Stimulated activated CD4-positive, alpha-beta T cell treated with anti-CD3 and anti-CD28 coated beads, TNF-alpha, amount 100 ng/mL, for 48 hours (primary cell): ENCODE measurements at places on chromosomes 5 and 9.

GRCh38 chr5:124371111-124371706, 375.2 kb downstream of the ZNF608 start:
- DNase-seq = no peak

DNA sequence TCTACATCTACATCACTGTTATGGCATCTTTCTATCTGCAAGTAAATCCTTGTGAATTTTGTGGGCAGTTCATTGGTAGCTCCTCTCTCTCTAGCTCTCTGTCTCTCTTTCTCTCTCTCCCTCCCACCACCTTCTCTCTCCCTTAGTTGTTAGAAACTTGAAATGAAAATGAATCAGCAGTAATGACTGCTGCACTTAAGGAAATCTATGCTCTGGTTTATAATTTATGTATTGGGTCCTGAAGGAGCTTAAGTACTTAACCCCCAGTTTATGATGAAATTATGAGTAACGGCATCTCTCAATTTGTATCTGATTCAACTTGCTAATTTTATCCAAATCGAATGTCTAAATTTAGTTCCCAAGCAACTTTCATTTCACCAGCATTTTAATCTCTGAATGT, 52.0 kb upstream of the PTGER4 start:
- DNase-seq = no peak

DNA sequence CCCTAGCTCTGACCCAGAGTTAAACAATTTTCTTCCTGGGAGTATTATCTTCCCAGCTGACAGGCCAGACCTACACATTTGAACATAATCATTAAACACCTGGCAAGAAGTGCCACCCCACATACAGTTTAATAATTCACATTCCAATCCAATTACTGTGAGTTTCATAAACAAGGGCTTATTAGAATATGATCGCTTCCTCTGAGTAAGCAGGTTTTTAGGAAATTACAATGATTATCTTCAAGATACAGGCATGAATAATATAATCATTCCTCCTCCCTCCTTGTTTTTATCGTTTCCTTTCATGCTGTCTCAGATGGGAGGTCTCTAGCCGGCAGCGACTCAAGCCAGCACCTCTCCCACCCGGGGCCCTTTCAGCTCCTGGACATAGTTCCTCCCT, 15.8 kb upstream of the KIF4B start:
- no peak for DNase-seq

GRCh38 chr9:100213730-100214477, 114.9 kb downstream of the INVS start:
- DNase-seq = no peak

DNA sequence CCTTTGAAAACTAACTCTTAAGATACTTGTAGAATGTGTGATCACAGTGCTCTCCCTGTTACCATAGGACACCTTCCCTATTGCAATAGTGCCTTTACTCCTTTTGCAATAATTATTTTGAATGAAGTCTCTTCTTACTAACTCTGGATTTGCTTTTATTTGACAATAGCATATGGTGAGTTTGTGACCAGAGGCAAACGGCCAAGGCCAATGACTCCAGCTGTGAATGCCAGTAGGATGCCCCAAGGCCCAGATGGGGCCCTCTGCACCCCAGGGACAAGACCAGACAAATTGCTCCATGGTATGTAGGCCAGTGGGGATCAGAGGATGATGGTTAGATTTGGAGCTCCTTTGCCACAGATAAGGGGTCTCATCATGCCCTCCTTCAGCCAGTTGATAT, 116.9 kb downstream of the NPR3 start:
- DNase-seq = no peak

- no peak for DNase-seq
Observed at GRCh38 chr5:56737951-56738606, 77.3 kb upstream of the MAP3K1 start.
